ENCODE measurements at places on chromosomes 7 and 10.

DNA sequence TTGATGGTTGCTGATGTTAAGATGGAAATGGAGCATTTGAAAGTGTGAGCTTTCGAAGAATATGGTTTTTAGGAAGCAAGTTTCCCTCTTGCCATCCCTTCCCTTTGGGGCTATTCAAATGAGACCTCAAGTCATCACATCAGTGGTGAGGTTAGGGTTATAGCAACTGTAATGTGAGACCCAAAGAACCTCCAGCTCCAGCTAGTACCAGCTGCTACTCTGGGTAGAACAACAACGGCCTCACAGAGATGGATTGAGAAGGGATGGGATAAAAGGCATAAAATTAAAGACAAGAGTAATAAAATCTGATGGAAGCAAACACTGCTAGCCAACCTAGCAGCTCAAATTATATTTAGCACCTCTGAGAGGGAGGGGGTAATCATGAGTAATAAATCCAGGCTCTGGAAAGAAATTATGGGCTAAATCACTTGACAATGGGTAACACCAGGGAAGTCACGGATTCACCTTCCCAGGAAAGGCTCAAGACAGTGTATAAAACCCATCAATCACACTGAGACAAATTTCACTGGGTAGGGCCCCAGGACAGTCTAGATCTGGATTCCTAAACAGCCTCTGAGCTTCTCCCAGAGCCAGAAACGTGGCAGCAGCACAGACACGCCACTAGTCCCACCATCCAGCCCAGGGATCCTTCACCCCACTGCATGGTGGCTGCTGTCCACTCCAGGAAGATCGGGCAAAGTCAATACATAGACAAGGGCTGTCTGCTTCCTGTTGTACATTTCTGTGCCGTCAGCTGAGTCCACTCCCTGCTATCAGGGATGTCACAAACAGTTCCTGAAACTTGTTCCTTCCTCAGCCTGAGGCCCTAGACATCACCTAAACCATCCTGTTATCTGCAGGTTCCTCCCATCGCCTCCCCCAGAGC lies 151.1 kb downstream of the GFRA1 start:
- DNase-seq: no peak

DNA sequence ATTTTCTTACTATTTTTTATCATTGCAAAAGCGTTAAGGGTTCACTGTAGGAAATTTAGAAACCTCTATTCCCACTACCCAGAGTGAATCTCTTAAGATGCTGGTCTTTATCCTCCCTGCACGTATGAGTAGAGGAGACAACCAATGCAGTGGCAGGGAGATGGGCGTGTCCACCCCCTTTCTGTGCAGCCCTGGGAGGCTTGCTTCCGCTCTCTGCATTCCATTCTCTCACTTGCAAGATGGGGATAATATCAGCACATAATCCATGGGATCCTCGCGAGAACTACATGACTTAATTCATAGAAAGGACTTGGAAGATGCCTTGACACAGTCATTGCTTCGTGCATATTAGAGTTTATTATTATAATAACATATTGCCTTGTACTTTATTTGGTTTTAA lies 196.2 kb downstream of the KLF6 start:
- DNase-seq: no peak

GRCh38 chr10:129772468-129773358 lies 191.4 kb downstream of the EBF3 start:
- DNase-seq: no peak

DNA sequence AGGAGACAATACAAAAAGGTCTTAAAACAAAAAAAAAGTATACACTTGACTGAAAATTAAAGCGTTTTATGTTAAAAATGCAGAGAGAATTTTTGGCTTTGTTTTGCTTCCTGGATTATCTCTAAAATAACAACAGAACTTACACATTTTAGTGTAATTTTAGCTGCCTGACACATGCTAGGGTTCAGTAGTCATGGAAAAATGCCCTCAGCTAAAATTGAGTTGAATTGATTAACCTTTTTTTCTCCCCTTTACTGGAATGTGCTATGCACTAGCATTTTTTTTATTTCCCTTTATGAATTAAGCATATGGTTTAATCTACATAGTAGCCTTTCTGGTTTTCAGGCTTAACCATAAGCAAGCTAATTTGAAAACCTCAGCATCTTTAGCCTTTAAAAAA lies 89.9 kb downstream of the ZNF277 start:
- no peak for DNase-seq

DNA sequence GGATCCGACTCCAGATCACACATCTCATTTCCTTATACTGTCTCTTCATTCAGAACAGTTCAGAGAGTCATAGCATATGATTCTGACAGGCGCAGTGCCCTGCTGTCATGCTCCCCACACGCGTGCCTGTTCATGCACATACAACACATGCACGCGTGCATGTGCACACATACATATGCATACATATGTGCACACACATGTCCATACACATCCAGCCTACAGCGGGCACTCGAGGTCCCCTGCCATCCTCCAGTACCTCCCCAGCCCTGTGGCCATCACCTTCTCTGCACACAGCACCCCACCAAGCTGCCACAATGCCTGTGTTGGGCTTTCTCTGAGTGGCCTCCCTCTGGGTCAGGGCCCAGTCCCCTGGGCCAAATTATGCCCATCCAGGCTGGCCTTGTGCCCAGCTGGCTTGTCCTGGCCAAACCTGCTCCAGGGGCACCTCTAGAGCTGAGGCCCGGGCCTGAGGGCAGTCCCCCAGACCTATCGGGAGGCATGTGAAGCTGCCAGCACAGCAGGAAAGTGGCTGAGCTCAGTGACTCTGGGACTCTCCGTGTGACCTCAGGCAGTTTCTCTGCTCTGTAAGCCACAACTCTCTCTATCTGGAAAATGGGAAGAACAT lies 49.4 kb upstream of the RET start:
- DNase-seq: no peak

GRCh38 chr7:158428837-158429753 lies 158.5 kb downstream of the PTPRN2 start:
- DNase-seq: no peak

DNA sequence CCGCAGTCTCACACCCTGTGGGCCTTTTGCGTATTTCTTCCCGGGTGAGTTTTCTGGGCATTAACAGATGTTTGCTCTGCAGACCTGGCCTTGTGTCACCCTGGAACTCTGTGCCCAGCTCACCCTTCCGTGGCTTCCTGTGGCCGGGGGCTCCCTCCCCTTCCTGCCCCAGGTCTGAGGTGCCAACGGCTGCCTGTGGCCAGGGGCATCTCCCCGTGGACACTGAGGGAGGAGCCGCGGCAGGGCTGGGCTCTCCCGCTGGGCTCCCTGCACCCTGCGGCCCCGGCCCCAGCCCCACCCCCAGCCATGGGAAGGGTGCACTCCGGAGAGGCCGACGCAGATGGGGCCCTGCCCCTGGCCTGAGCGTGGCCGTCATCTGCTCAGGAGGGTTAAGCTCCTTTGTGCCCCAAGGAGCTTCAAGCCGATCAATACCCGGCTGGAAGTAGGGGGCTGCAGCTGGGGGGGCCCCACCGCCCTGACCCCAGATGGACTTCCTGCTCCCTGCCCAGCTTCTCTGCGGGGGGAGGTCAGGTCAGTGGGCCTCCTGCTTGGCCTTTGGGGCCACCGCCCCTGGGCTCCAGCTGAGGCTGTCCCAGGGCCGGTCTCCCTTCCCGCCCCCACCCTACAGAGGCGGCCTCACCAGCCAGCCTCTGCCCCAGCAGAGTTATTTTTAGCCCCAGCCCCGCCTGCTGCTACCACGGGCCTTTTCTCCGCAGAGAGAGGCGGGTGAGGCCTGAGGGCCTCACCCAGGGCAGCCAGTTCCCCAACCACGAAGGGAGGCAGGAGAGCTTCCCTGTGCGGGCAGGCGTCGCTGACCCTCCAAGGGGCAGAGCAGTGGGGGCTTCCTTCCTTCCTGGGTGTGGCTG lies 24.2 kb downstream of the PWWP2B start:
- peak; percentile 55 for DNase-seq

DNA sequence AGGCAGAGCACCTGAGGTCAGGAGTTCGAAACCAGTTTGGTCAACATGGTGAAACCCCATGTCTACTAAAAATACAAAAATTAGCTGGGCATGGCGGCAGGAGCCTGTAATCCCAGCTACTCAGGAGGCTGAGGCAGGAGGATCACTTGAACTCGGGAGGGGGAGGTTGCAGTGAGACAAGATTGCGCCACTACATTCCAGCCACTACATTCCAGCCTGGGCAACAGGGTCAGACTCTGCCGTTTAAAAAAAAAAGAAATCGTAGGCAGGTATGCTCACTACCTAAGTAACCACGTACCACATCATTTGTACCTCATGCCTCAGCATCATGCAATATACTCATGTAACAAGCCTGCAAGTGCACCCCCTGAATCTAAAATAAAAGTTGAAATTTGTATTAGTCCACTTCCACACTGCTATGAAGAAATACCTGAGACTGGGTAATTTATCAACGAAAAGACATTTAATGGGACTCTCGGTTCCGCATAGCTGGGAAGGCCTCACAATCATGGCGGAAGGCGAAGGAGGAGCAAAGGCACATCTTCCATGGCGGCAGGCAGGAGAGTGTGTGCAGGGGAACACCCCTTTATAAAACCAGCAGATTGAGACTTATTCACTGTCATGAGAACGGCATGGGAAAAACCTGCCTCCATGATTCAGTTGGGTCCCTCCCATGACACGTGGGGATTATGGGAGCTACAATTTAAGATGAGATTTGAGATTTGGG lies 8.1 kb upstream of the EIF4H start:
- no peak for DNase-seq

GRCh38 chr7:88661921-88662320 lies 97.6 kb upstream of the ZNF804B start:
- no peak for DNase-seq

DNA sequence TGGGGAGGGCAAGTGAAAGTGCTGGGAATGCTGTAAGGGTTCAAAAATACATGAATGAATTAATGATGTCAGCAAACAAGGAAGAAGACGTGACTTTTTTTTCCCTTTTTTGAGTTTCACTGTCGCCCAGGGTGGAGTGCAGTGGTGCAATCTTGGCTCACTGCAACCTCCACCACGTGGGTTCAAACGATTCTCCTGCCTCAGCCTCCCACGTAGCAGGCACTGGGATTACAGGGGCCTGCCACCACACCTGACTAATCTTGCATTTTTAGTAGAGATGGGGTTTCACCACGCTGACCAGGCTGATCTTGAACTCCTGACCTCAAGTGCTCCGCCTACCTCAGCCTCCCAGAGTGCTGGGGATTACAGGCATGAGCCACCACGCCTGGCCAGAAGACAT lies 30.0 kb downstream of the DENND10 start:
- no peak for DNase-seq

DNA sequence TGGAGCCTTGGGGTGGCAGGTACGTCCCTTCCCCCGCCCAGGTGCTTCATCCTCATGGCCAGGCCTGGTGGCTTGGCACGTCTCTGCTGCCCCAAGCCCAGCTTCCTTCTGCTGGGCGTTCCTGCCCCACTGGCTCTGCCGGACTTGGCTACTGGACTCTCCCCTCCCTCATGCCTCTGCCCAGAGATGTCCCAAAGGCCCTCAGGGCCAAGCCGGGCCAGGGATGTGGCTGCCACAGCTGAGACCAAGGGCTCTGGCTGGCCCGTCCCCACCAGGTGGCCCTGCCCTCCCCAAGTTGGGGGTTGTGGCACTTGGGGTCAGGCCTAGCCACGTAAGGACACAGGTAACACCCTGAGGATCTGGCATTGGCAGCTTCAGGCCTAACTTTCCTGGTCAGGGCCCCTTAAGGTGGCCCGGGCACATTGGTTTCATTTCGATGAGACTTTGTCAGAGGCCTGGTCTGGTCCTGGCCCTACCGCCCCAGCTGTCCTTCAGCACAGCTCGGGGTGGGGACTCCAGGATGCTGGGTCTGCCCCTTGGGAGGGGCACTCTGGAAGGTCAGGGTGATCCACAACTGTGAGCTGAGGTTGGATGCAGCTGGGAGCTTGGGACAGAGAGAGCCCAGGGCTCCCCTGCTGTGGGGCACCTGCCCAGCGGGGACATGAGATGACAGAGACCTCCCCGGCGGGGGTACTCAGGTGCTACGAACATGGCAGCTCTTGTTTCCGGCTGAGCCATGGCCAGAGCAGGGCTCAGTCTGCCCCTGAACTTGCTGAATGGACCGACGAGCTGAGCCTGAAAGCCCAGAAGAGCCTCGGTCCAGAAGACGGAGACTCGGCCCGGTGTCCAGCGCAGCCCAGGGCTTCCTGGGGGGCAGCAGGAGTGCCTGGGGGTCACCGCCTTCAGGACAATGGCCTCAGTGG lies 2.9 kb downstream of the BHLHA15 start:
- DNase-seq: no peak

DNA sequence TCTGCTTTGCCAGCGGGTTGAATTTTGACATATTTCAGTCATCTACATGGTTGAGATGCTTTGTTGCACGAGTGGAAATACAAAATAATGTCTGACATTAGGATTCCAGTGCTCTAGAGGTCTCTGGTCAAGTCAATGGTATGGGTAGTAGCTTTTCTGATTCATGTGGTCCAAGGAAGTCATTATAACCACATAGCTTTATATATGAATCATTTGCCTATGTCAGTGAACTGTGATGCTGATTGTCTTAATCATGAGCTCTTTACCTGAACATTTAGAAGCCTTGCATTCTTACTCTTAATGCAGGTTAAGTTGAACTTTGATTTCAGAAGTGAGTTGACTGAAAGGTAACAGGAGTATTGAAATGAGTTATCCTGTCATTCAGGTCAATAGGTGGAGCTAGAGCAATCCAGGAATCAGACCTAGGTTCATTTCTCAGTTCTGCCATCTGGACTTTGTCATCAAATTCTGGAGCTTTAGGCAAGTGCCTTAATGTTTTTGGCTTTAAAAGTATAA lies 3.3 kb downstream of the MAPK8 start:
- DNase-seq: no peak

DNA sequence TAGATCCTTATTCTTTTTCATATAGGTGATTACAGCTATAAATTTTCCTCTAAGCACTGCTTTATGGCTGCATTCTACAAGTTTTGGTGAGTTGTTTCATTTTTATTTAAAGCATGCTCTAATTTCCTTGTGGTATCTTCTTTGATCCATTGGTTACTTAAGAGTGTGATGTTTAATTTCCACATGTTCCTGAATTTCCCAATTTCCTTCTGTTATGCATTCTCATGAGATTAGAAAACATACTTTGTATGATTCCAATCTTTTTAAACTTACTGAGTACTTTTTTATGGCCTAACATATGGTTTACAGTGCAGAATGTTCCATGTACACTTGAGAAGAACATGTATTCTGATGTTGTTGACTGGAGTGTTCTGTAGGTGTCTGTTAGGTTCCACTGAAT lies 53.4 kb downstream of the MYL10 start:
- no peak for DNase-seq

GRCh38 chr7:108911016-108911415 lies 341.3 kb downstream of the DNAJB9 start:
- no peak for DNase-seq

DNA sequence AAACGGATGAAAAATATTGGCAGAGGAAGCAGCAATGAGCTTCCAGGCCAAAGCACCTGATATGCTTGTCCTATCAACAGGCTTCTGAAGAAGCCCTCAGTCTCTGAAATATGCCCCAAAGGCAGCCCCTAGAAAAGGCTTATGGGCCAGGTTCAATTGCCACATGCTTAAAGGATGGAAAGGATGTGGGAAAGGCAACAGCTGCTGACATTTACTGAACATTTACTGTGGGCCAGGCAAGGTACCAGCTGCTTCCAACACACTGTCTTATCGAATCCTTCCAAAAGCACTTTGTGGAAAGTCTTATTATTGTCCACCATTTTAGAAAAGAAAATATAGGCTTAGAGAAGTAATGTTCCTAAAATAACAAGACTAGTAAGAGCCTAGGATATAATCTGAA lies 56.5 kb downstream of the DOCK4 start:
- no peak for DNase-seq
